ENCODE measurements at places on chromosomes 4 and X.
A peak's percentile ranks its signal among the peaks of the same experiment; 100 is the strongest.

DNA sequence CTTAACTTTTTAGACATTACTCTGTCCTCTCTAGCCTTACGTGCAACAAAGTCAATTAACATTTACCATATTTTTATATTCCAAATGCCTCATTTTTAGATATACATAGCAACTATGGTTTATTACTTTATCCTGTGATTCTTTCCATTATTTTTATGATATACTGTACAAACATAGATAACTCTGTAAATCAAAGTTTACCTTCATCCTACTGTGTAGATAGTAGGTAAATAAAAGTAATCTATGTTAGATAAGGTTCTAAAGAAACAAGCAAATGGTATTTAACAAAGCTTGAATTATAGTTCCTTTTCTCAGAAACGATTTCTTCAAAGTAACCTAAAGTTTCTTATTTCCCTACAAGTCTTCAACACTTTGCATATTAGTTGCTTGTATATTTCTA, 350.0 kb downstream of the GALNTL6 start:
- no peak for DNase-seq

DNA sequence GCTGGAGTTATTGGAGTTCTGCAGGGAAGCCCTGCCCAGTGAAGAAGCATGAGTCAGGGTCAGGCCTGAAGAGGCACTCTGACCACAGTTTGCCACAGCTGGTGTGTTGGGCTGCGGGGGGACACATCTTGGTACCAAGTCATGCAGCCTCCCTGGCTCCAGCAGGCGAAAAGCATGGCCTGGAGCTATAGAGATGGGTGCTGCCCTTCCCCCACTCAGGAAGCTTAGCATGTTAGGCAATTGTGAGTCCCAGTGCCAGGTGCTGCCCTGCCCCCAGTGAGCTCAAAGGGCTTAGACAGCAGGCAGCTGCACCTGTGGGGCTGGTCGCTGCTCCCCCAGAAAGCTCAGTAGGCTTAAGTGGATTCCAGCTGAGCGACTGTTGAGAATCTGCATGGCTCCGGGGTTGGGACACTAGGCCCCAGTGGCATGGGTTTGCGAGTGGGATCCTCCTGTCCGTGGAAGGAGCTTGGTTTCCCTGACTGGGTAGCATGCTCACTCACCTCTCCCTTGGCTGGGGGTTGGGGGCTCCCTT, 755.5 kb downstream of the GLUD2 start:
- DNase-seq: no peak

- no peak for DNase-seq
Measured at GRCh38 chr4:38153387-38153760, 193.2 kb downstream of the PTTG2 start.

- DNase-seq: no peak
Measured at GRCh38 chrX:48473704-48473990, 2.4 kb upstream of the FTSJ1 start.

DNA sequence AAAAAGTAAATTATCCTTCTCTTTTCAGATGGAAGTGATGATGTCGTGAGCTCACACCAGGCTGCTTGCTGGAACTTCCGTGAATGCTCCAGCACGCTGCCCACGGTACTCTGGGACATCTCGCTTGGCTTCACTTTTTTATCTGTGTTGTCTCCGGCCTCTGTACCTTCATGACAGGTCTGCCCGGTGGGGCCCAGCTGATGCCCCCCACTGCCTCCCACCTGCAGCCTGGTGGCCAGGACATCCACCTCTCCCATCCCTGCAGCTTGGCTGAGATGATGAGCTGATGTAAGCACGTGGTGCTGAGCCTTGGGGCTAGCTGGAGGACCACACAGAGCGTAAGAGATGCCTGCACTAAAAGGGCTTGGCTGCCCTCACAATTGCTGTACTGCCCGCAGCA, 59.0 kb upstream of the HELT start:
- no peak for DNase-seq

GRCh38 chr4:173490817-173491528, 39.1 kb downstream of the HAND2 start:
- no peak for DNase-seq

DNA sequence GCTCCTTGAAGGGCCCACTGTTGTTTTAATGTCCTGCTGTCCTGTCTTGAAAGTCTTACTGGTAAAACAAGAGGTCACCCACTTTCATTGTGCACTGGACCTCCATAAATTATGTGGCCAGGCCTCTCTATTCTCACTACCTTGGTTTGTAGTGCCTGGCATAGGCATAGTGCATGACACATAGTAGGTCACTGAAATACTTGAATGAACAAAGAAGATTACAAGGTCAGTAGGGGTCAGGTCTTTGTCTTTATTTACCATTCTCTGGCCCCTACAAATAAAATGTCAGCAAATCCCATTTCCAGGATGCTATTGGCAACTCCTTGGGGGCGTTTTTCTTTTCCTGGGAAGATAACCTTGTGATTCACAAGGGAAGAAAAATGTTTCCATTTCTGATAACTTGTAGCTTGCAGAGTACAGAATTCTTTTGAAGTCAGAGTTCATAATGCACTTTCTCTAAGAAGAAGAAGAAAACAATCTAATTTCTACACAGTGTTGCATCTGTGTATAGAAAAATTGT, 1.4 kb downstream of the PGM2 start:
- DNase-seq: no peak

DNA sequence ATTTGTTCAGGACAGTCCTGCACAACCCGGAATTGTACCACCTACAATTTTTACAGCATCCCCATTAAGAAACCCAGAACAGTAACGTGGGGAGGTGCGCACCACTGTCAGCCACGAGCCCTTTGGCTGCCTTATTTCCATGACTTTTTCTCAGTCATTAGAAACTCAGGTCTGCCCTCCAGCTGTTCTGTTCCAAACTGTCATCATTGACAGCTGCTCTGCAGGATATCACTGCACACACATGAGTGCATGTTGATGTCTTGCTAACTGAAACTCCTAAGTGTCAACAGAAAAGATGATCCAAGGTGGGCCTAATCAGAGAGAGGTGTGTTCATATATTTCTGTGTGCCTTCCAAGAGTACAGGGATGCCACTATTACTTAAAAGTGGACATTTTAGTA, 123.4 kb downstream of the PARM1 start:
- DNase-seq: no peak

- no peak for DNase-seq
Measured at GRCh38 chrX:129091097-129091496, 432.2 kb downstream of the SMARCA1 start.

GRCh38 chrX:13430136-13430827, 110.4 kb upstream of the ATXN3L start:
- no peak for DNase-seq

GRCh38 chr4:40193578-40193977, 3.3 kb upstream of the RHOH start:
- no peak for DNase-seq

- DNase-seq: no peak
Measured at GRCh38 chr4:2256156-2256731, 5.7 kb downstream of the MXD4 start.

DNA sequence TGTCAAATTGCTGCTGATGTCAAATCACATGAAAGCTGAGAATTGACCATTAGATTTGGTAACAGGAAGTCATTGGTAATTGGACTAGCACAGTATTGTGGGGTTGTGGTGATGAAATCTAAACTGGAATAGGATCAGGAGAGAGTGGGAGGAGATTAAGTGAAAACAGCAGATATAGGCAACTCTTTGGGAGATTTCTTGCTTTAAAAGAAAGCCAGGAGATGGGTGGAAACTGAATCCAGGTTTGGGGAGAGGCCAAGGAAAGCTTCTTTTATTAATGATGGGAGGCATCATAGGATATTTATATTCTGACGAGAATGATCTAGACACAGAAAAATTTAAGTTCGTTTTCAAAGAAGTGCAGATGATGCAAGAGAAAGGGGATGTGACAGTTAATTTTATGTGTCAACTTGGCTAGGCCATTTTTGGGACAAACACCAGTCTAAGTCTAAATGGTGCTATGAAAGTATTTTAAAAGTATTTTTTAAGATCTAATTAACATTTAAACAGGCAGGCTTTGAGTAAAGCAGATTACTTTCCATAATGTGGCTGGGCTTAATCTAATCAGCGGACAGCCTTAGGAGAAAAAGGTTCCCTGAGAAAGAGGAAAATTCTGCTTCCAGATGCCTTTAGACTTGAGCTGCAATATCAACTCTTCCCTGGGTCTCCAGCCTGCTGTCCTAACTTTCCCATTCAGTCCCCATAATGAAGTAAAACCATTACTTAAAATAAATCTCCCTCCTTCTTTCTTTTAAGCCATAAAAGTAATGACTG, 24.7 kb downstream of the SEC24D start:
- no peak for DNase-seq

- no peak for DNase-seq
Measured at GRCh38 chrX:19204636-19205035, 82.4 kb upstream of the ADGRG2 start.

DNA sequence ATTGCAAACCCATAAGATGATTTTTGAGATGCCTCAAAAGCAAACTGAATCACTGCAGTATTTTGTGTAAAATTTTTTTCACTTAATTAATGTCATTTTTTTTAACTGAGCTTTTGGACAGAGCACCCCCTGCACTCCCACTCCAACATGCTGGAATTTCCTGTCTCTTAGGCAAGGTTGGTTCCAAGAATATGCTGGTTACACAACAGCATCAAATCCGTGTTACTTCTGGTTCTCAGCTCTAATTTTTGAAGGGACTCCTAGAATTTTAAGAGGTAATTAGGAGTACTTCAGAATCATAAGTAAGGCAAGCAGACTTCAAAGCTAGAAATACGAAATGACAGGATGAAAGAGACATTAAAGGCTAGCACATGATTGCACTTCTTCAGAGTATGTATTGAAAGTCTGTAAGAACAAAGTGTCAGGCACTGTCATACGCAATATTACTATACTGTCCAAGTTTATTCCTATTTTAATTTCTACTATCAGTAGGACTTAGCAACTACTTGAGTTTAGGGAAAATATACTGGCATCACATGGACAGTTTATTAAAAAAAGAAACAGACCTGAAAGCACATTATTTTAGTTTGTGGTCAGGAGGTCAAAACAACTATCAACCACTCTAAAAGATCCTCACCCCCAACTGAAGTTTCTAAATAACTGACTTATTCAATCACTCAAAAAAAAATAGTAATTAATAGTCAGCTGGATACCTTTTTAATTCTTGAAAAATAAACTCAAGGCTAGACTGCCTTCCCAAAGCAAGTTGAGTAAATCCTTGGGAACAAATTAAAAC, 1.6 kb upstream of the JCHAIN start:
- DNase-seq: no peak

GRCh38 chr4:169159624-169160171, 111.1 kb downstream of the SH3RF1 start:
- no peak for DNase-seq

DNA sequence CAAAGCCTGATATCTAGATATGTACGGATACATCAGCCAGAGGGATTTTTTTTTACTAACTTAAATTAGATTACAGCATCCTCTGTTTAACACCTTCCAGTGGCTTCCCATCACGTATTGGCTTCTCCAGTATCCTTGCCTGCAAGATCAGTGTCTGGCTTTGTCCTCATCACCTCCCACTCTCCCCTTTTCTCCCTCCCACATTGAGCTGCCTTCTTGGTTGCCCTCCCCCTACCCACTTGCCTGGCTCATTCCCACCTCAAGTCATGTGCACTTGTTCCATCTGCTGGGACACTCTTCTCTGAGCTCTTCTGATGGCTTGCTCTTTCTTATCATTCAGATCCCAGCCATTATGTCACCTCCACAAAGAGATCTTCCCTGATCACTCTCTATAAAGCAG, 75.9 kb upstream of the NALF2 start:
- DNase-seq: no peak

DNA sequence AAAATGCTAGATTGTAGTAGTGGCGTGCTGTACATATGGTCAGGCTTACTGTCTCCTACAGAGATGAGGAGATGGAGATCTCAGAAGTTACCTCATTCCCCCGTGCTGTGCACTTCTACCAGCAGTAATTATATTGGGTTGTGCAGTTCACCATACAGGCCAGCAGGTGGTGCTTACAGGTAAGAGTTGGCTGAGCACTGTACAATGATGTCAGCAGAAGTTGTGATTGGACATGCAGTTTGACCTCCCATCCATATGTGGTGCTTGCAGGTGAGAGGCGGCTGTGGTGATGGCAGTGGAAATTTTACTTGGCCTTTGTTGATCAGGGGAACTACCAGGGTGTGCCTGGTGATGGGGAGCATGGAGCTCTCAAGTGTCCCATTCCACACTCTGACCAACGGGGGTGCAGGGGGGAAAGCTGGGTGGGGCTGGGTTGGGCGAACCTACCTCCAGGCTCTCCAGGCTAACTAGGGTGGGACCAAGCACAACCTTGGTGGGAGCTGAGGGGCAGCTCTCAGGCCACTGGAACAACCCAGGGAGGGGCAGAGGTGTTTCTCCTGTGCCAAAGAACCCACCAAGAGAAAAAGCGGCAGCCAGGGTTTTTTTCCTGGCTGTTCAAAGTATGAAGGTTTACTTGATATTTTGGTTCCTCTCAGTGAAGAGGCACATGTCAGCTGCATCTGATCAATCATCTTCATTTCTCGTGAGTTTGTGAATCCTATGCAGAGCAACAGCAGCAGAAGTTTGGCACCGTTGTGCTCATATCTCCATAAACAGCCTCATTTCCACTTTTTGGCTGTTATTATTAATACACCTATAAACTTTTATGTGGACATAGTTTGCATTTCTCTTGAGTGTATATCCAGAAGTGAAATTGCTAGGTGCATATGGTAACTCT, 73.8 kb upstream of the FREM3 start:
- DNase-seq: peak; percentile 31

DNA sequence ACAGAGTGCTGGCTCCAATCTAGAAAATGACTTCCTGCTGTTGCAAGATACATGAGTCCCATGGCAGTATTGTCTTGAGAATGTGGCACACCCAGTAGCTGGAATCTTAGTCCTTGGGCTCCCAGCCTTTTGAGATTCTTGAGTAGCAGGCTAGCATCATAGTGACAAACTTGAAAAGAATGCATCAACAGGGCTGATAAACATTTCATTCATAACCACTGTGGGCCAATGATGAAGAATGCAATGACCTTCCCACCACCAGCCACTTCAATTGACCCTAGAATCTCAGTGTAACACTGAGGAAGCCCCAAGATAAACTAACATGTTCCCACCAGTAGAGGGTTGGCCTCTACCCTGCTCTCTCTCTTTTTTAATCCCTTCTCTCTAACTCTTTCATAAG, 329.3 kb downstream of the GBA3 start:
- DNase-seq: no peak

Data from stimulated activated CD4-positive, alpha-beta T cell treated with anti-CD3 and anti-CD28 coated beads, Interleukin-4, amount 100 ng/mL, for 1 hour (primary cell).